NCI-H82 (cell line): ENCODE measurements at places on chromosomes 3 and 15.

- no peak for DNase-seq
These were observed 110.6 kb downstream of the ABI3BP start for GRCh38 chr3:100882571-100882984.

- no peak for DNase-seq
These were observed 54.6 kb upstream of the LIPC start for GRCh38 chr15:58377193-58377592.

DNA sequence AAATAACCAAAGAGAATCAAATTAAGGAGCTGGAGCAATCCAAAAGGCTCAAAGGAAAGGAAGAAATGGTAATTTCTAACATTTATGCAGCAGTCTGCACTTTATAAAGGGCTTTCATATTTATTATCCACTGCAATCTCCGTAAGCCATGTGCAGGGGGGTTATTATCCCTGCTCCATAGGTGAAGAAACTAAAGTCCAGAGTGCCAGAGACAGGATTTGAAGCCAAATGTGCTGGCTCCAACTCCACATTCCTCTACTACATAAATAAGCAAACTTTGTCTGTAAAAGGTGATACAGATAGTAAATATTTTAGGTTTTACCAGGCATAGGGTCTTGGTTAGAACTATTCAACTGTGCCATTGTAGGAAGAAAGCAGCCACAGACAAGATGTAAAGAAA is 221.4 kb downstream of the MINAR1 start:
- DNase-seq = no peak

- no peak for DNase-seq
These were observed 173.7 kb upstream of the SLC2A2 start for GRCh38 chr3:171200052-171200749.

DNA sequence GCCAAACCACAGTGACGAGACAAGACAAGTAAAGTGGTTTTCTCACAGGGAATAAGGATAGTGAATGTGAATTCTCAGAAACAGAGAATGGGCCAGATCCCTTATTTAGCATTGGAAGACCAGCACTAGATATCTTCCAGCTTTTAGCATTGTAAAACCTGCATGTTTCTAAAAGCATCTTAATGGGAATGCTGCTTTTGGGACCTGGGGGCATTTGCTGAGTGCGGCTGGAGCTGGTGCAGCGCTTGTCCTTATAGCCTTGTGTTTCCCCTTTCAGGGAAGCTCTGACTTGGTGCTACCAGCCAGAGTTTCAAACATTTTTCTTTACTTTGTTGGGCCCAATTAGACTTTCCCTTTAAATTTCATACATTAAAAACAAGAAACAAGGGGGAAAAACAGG is 52.9 kb downstream of the CLSTN2 start:
- DNase-seq = no peak

DNA sequence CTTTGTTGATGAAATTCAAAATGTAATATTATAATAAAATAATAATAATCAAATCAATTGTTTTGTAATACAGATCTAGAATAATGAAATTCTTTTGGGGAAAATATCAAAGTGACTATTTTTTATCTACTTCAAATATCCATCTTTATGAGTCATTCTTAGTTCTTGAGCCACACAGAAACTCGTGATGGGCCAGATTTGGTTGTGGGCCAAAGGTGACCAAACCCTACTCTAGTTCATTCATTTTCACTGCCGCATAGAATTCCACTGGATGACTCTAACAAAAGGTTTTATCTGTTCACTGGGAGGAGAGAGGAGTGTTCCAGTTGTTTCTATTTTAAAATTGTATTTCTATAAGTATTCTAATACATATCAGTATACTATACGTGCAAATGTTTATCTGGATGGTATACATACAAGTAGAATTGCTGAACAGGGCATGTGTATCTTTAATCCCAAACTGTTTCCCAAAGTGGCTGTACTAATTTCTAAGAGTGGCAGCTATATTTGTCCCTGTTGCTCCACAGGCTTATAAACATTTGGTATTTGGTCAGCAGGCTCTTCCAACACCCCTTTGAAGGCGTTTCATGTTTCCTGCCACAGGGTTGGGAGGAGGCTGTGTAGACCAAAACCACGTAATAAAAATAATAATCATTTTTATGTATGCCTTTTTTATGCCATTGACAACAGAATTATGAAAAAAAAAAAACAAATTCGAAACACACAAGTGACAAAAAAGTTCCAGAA is 7.3 kb upstream of the RTP3 start:
- no peak for DNase-seq

DNA sequence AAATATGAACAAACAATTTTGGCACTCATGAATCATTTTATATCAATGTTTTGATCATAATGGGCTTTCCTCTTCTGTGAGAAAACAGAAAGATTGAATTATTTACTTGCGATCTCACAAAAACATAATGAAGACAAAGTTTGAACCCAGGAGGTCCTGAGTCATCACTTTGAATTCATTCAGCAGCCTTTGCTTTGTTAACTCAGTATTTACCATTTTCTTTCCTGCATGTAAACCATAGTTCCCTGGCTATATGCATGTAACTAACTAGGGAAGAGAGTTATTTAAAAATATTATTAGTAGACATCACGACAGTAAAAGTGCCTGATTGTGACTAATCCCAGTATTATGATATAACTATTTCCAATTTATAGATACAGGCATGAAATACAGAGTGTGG is 1026.2 kb downstream of the PLOD2 start:
- no peak for DNase-seq

GRCh38 chr3:179276743-179277142 is 25.8 kb upstream of the KCNMB3 start:
- DNase-seq = no peak

- DNase-seq = no peak
These were observed 33.4 kb downstream of the LRRFIP2 start for GRCh38 chr3:37140899-37141541.

DNA sequence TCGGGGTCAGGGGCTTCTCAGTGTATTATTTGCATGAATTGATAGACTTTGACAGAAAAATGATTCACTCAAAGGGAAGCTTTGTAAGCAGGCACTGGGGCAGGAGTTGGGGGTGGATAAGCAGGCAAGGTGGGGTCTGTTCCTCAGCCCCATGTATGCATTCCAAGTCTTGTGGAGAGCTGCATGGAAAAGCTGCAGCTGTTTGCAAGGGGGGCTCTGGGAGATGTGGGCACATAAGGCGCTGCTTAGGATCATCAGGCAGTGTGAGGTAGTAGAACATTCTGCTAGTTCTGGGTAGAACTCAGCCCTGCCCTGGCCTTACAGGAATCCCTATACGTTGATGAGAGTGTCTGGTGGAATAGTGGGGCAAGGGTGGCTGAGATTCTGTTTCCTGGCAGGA is 154.2 kb upstream of the LRIG1 start:
- DNase-seq = no peak

DNA sequence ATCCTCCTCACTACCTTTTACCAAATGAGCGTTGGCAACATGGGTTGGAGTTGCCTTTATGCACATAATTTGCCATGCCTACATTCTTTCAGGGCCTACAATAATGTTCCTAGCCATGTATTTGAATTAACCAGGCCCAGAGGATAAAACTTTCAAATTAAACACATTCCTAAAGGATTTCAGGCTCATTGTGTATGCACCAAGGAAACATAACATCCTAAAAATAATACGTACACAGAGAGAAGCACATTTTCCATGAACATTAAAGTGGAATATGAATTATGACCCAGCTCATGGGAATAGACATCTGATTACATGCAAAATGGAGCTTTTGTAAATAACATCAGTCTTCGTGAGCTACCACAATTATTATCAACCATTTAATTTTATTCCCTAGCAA is 203.3 kb downstream of the RORA start:
- DNase-seq = no peak

GRCh38 chr15:52414936-52415335 is 113.7 kb downstream of the MYO5A start:
- DNase-seq = no peak

GRCh38 chr3:59998058-59998457 is 948.2 kb upstream of the CFAP20DC start:
- DNase-seq = peak; percentile 71

DNA sequence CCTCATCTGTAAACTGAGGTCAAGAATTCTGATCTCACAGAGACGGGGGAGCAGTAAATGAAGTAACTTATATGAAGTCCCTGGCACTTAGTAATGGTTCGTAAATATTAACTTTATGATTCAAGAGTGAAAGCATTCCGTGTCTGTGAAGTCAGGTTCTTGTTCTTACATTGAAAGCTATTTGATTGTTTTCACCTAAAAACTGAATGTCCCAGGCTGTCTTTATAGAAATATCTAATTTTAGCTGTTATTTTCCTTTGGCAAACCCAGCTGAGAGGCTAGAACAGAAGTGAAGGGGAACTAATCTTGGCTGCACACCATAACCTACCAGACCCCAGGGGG is 84.5 kb downstream of the CHSY1 start:
- DNase-seq = no peak

GRCh38 chr3:152823173-152823572 is 11.8 kb upstream of the P2RY1 start:
- DNase-seq = peak; percentile 39
